Central memory CD8-positive, alpha-beta T cell (primary cell): ENCODE measurements at places on chromosomes 6 and 20.

GRCh38 chr6:15249371-15250019 lies 3.6 kb downstream of the JARID2 start:
- H3K27me3 ChIP-seq: no peaks in the 10 kb centered on the region
- peak overlapping the region; percentile 96 for H3K27ac ChIP-seq
- peak overlapping the region; percentile 98 for H3K4me3 ChIP-seq
- DNase-seq: no peak
- peaks cover 75% of the 10 kb centered on the region for H3K4me1 ChIP-seq

GRCh38 chr20:6664574-6664973 lies 102.9 kb upstream of the BMP2 start:
- H3K27me3 ChIP-seq: no peaks in the 10 kb centered on the region
- no peak overlapping the region for H3K27ac ChIP-seq
- H3K36me3 ChIP-seq: no peaks in the 10 kb centered on the region

DNA sequence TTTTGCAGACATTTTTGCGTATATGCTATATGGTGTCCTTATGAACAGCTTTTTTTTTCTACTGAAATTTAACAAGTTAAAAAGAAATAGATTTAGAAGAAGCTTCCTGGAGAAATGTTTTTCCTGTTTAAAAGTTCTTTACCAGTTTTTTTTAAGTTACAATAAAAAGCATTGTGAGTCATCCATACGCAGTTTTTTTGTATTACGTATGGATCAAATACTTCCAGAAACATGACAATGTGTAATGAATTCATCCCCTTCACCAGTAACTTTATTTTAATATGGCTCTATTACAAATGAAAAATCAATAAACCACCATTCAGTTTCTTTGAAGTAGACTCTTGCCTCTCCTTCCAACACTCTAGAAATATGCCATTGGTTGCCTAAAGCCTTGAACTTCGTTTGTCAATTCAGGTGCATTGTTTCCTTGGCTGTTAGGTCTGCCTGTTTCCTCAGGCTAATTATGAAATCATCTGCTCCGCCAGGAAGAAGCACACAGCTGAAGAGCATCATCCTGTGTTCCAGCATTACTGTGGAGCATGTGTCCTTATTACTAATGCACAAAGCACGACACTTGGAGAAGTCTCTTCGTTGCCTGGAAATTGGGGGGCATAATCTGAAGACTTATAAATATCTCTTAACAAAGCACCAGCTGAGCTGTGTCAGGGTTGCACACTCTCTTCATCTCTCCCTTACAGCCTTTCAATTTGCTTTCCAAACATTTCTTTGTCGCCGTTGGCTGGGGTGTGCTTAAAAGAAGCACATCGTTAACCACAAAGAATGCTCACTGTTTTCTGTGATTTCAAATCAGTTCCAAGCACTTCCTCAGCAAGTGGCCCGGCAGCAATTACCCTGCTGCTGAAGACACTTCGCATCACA lies 9.6 kb downstream of the MOXD1 start:
- no peak overlapping the region for H3K27ac ChIP-seq
- H3K4me3 ChIP-seq: no peak overlapping the region
- peaks cover 30% of the 10 kb centered on the region for H3K27me3 ChIP-seq
- no peaks in the 10 kb centered on the region for H3K4me1 ChIP-seq
- peaks cover 3% of the 10 kb centered on the region for H3K36me3 ChIP-seq

GRCh38 chr20:52410182-52410647 lies 218.6 kb upstream of the ZFP64 start:
- peaks cover 13% of the 10 kb centered on the region for H3K36me3 ChIP-seq
- H3K27me3 ChIP-seq: no peaks in the 10 kb centered on the region
- peak; percentile 35 for DNase-seq
- peak overlapping the region; percentile 75 for H3K4me3 ChIP-seq

GRCh38 chr20:25580711-25581110 lies 4.6 kb downstream of the NINL start:
- DNase-seq: no peak
- H3K4me1 ChIP-seq: peaks cover 5% of the 10 kb centered on the region
- H3K4me3 ChIP-seq: no peak overlapping the region
- peaks cover 3% of the 10 kb centered on the region for H3K36me3 ChIP-seq
- peaks cover 57% of the 10 kb centered on the region for H3K27me3 ChIP-seq
- no peak overlapping the region for H3K27ac ChIP-seq

GRCh38 chr6:114042267-114043016 lies 71.5 kb upstream of the HDAC2 start:
- no peaks in the 10 kb centered on the region for H3K27me3 ChIP-seq
- DNase-seq: no peak
- no peaks in the 10 kb centered on the region for H3K36me3 ChIP-seq
- no peak overlapping the region for H3K4me3 ChIP-seq
- H3K4me1 ChIP-seq: no peaks in the 10 kb centered on the region

DNA sequence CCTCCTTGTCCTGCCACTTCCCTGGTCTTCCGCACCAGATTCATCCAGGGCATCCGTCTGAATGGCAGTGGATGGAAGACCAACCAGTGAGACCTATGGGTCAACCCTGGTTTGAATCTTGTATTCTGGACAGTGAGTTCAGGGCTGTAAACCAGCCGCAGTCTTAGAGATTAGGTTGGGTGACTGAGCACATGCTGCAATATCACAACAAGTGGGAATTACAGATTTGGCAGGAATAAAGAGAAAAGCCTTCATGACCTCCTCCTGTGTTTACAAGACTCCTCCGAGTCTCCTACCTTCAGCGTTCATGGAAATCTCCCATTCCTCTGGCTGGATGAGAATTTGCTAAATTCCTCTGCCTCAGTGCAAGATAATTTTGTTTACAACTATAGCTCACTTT lies 9.9 kb downstream of the ECI2 start:
- H3K27me3 ChIP-seq: no peaks in the 10 kb centered on the region
- peaks cover 58% of the 10 kb centered on the region for H3K36me3 ChIP-seq
- H3K4me1 ChIP-seq: no peaks in the 10 kb centered on the region
